Effector CD8-positive, alpha-beta T cell (primary cell): ENCODE measurements at places on chromosomes 2 and 18.

DNA sequence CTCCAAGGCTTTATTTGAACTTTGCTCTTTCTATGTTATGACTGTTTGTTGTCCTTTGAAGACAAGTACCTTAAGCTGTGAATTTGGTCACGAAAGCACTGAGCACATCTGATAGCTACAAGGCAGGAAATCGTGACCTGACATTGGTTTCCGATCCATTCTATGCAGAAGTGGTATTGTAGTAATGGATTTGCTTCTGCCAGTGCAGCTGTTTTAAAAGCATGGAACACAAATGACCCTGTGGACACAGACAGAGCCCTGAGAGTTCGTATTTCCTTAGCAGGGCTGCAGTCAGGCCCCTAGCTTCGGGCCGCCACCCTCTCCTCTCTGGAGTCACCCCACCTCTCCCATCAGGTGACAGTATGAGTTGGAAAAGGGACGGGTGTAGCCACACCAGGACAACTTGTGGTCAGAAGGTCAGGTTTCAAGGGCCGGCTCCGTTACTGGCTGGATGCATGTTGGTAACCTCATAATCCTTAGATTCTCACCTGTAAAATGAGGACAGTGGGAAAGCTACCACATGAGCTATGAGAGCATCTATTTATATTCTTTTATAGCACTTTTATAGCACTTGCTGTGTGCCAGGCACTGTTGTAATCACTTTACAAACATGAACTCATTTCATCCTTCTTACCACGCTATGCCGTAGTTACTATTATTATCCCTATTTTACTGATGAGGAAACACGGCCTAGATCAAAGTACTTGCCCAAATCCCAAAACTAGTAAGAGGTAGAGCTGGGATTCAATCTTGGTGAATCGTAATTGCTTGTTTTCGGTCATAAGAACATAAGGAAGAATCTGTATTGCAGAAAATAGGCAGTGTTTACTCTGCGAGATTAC is 70.2 kb downstream of the SPATS2L start:
- no peak for DNase-seq

DNA sequence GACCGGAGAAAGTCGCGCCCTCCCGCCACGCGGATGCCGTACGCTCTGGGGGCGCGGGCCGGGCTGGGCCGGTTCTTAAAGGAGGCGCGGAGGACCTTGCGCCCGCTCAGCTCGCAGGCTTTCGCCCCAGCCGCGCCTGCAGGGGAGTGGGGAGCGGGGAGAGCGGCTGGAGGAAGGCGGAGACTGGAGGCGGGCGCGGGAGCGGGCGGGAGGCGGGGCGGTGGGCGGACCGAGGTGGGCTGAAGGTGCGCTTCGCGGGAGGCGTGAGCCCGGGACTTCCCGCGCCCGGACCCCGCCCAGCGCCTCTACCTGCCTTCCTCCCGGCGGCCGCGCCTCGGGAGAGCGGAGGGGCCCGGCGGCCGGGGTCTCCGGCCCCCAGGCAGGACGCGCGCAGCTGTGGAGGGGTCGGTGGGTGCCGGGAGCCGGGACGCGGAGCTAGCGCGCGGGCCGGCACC is at the start of gene ADRA2B:
TSS of gene ADRA2B (minus strand) at position 148 of the 455 bp plus-strand sequence. CDS start 422 bp downstream, outside the sequence.
- DNase-seq, result peak; percentile 67

- DNase-seq, result no peak
These were observed 6.8 kb downstream of the AGXT start for GRCh38 chr2:240875228-240876034.

DNA sequence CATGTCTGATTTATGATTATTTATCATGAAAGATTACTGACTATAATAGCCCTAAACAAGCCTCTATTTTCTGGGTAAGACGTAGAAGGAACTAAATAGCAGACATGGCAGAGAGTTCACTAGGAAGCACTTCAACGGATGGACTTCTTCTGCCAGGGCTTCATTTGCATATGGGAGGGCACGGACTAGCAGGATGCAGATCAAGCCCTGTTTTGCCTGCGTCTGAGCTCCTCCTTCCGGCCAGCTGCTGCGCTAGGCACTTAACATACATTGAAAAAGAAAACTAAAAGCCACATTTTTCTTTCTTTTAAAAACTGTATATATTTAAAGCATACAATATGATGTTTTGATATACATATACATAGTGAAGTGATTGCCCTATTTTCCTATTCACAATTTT is 340.0 kb upstream of the MEX3C start:
- DNase-seq, result no peak
